ENCODE measurements at places on chromosomes 13 and 19.
A peak's percentile ranks its signal among the peaks of the same experiment; 100 is the strongest.

DNA sequence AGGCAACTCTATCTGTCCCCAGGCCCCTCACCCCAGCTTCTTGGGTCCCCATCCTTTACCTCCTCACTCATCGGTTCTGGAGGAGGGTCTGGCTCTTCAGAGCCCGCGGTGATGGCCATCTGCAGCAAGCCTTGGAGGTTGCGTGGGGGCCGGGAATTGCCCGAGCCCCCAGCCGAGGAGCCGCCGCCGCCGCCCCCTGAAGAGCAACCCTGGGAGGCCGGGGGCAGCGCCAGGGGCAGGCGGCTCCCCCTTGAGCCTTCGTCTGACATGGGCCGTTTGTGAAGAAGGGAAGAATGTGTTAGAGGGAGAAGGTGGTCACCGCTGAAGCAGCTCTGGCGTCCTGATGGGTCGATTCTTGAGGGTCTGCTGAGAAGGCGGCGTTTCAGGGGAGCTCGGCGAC lies 570 bp downstream of the HSPBP1 start:
- no peak for DNase-seq

- DNase-seq, result no peak
These were observed 77.5 kb downstream of the DLEU7 start for GRCh38 chr13:50766013-50766412.

DNA sequence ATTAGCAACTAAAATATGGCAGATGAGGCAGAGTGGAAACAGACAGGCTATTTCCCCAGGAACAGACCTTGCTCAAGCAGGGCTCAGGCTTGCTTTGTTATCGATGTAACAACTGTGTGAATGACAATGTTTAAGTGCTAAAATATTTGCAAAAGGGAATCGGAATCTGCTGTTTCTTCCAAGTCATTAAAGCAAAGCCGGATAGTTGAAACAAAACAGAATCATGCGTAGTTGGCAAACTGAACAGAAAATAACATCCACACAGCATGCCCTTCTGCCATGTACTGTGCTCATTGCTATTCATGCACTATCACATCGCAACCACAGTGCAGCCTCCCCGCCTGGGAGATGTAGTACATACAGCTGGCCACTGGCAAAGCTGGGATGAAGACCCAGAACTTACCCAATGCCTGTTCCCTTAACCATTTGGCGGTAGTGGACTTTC lies 799.1 kb downstream of the DIAPH3 start:
- no peak for DNase-seq

GRCh38 chr13:38564256-38565150 lies 122.4 kb upstream of the FREM2 start:
- DNase-seq, result no peak

DNA sequence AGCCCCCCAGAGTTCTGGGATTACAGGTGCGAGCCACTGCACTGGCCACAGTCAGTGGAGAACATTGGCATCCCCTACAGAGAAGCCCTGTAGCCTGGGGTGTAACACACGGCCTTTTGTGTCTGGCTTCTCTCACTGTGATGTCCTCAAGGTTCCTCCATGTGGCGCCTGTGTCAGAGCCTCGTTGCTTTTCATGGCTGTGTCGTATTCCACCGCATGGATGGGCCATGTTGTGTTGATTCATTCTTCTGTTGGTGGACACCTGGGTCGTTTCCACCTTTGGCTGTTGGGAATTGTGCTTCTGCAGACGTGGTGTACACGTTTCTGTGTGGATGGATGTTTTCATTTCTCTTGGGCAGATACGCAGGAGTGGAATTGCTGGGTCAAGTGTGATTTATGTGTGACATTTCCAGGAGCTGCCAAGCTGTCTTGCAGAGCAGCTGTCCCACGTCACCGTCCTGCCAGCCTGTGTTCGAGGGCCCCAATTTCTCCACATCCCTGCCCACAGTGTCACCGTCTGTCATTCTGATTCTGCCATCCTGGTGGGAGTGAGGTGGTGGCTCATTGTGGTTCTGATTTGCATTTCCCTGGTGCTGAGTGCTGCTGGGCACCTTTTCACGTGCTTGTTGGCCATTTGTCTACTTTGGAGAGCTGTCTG lies 59.4 kb downstream of the KDM4B start:
- DNase-seq, result no peak

- DNase-seq, result no peak
These were observed 2.5 kb downstream of the ZNF430 start for GRCh38 chr19:21022996-21023395.

DNA sequence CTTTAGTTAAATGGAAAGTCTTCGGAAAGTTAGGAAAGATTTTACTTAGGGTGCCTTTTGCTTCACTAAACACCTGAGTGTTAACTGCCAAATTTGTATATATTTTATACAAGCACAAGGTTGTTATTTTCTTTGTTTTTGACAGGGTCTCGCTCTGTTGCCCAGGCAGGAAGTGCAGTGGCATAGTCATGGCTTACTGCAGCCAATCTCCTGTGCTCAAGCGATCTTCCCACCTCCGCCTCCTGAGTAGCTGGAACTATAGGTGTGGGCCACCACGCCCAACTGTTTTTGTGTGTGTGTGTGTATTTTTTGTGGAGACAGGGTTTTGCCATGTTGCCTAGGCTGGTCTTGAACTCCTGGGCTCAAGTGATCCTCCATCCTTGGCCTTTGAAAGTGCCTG lies 16.2 kb downstream of the KCTD4 start:
- DNase-seq, result no peak

DNA sequence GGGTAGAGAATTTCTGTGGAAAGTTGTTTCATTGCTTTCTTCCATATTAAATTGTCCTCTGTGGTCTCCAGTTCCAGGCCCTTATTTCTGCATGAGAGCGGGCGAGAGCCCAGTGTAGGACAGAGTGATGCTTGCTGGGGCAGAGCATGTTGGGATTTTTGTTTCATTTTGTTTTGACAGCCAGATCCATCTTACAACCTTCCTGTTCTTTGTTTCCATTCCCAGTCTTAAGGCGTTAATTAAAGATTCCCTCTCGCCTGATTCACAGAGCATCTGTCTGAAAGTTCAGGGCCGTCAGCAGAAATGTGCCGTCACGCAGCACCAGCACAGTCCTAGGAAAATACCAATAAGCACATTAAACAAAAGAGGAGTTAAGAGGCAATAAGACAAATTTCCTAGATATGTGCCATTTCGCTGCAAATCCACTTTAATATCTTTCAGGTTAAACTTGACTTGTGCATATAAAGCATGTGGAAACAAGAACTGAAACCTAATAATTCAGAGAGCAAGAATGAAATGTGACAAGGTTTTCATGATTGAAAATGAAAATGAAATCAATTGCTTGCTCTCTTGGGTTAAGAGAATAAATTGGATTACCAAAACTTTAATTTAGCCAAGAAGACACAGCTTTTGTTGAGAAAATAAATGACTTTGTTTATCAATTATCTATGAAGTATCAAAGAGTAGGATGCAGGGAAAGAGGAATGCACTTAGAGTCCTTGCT lies 210.7 kb upstream of the SLC10A2 start:
- DNase-seq, result no peak

- DNase-seq, result no peak
These were observed 72.1 kb downstream of the KLF12 start for GRCh38 chr13:74061926-74062595.

DNA sequence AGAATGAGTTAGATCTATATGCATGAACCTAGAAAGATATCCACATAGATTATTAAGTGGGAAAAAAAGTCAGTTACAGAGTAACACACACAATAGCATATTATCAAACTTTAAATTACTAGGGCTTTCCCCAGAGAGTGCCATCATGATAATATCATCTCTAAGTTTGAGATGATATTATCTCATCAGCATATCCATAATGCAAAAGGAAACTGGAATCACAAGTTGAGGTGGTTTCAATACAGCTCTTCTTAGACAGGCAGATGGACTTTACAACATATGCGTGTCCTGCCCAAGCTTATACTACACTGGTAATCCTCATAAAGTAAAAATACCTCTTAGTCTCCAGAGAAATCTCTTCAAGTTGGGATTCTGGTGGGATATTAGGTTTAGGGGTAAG lies 236.2 kb upstream of the SERP2 start:
- DNase-seq, result no peak

- no peak for DNase-seq
These were observed 737 bp upstream of the ZNF181 start for GRCh38 chr19:34733266-34733745.

DNA sequence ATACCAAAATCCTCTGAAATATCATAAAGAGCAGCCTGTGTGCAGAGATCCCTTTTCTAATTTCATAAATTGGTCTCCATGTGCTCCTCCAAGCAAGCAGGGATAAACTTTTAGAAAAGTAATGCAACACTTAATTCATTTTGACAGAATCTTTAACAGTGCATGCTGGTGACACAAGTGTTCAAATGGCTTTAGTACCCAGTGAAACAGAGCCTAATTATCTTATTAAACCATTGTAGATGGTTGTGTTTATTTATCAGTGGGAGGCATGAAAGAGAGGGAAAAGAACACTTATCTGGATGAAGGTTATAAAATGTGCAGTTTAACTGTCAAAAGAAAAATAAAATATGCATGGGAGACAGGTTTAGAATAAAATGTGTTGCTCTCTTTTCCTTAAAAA lies 945.0 kb upstream of the PCDH20 start:
- DNase-seq, result peak; percentile 96

- DNase-seq, result no peak
These were observed 2.1 kb downstream of the ZNF709 start for GRCh38 chr19:12482509-12482886.

DNA sequence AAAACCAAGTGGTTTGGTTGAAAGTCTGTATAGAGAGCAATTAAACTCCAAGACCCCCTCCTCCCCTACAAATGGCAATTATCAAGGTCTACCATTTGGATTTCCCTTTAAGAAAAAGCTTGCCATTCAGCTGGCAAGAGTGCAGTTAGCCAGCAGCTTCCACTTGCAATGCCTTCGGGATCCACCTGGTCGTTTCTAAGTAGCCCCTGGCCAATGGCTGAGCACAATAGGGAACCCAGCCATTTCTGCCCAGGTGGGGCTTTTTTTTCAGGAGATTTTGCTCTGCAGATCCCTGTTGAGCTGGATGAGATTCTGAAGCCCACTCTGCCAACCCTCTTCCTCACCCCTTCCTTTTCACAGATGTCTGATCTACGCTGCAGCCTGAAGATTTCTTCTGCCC lies 26.3 kb downstream of the TGDS start:
- no peak for DNase-seq

GRCh38 chr13:30394751-30395191 lies 27.5 kb upstream of the UBE2L5 start:
- DNase-seq, result peak; percentile 70

- peak; percentile 16 for DNase-seq
These were observed 20.3 kb downstream of the C19orf81 start for GRCh38 chr19:50669302-50670101.

DNA sequence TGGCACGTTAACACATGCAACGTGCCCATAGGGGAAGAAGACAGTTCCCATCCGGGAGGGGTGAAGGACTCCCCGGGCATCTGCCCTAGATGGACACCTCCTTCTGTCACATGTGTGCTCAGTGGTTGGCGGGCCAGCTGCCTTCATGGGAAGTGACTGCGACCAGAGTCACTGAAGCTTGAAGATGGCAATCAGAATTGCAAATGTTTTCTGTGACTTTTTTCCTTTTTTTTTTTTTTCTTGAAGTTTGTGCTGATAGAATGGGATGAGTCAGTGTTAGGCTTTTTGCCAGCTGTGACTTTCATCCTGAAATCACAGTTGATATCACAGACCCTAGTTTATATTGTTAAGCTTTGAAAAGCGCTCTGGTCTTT lies 109.2 kb upstream of the MCF2L start:
- no peak for DNase-seq

GRCh38 chr19:41925208-41926003 lies 2.8 kb downstream of the ERFL start:
- DNase-seq, result no peak

DNA sequence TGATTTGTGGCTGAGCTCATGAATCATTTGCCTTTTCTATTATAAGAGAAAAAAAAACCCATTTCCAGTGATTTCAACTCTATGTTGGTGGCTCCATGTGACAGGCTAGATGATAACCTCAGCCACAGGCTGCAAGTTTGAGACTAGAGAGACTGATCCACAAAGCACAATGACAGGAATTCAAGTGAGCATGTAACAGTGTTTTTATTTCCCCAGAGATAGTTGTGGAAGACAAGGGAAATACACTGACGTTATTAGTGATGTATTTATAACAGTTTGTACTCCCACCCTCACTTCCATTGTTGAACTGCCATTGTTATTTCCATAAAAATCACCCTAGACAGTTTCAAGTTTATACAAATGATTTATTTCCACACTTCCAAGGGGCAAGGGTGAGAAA lies 27.9 kb upstream of the EDNRB start:
- DNase-seq, result no peak

- no peak for DNase-seq
These were observed 6.1 kb downstream of the CAPN12 start for GRCh38 chr19:38737921-38738737.

- DNase-seq, result no peak
These were observed 2.3 kb downstream of the TFDP1 start for GRCh38 chr13:113586661-113587479.

- DNase-seq, result no peak
These were observed 15.3 kb downstream of the RFXAP start for GRCh38 chr13:36834299-36834698.

DNA sequence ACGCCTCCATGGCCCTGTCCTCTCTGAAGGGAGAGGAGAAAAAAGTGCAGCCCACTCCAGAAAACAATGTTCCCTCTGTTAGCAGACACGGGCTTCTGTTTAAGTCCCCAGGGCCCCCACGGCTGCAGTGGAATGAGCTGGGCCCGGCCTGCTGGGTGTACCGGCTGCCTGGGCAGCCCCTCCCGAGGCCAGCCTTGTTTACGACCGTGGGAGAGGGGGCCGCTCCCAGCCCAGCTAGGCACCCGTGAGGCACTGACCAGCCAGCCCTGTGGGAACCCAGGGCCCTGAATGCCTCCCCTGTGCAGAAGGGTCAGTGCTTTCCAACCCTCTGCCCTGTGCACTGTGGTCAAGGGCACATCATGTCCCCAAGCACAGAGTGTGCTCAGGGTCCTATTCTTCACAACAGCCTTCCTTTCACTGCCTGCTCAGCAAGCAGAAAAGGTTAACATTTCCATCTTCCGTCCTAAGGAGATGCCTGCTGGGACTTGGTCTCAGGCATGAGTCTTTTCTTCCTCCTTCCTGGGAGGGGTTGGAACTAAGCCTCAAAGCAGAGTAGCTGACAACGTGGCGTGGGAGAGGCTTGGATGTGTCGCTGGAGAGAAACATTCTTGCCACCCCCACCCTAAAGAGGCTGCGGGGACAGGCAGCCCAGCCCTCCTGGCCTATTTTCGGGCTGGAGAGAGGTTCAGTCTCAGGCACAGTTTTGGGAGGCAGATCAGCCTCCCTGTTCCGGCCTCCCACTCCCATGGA lies 90.1 kb downstream of the RGCC start:
- no peak for DNase-seq

- DNase-seq, result no peak
These were observed 113.6 kb downstream of the ATP11A start for GRCh38 chr13:112803422-112803821.
